ENCODE measurements at places on chromosomes 7 and 10.
A peak's percentile ranks its signal among the peaks of the same experiment; 100 is the strongest.

DNA sequence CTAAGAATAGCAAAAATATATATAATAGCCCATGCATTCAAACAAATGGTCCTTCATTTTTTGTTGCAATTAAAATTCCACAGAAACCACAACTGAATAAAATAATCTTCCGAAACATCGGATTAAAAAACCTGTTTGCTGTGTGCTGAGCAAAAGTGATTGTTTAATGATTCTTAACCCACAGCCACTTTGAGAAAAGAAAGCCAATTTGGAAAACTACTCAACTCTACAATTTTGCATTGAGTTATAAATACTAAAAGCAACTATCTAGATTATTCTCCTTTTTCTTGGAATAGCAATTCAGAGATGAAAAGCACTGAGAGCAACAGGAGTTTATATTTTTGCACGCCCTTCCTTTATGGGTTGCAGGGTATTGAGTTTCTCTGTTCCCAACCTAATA, 8.0 kb downstream of the ADRB1 start:
- DNase-seq, result no peak

- peak; percentile 70 for DNase-seq
Observed at GRCh38 chr7:34107276-34107675, 201.9 kb downstream of the BMPER start.

GRCh38 chr7:118734541-118734940, 510.0 kb downstream of the ANKRD7 start:
- DNase-seq, result no peak

GRCh38 chr10:68023292-68023691, 51.8 kb downstream of the HERC4 start:
- DNase-seq, result no peak

DNA sequence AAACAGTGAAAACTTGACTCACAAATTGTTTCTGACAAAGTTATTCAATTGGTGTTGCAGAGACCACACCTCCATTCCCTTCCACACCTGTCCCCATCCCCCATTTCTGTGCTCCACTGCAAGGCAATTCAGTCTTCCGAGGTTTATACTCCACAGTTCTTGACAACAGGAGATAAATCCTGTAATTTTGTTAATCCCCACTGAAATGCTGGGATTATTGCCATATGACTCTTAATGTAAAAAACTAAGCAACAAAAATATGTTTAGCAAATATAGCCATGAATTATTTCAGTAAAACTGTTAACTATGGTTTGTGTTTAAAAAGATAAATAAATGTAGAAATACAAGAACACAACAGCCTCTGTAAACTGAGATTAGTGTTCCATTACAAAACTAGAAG, 170.1 kb upstream of the SEMA3D start:
- DNase-seq, result no peak

- peak; percentile 70 for DNase-seq
Observed at GRCh38 chr10:13346283-13347042, 1.6 kb downstream of the SEPHS1 start.

GRCh38 chr10:58140691-58141347, 126.9 kb downstream of the IPMK start:
- no peak for DNase-seq

DNA sequence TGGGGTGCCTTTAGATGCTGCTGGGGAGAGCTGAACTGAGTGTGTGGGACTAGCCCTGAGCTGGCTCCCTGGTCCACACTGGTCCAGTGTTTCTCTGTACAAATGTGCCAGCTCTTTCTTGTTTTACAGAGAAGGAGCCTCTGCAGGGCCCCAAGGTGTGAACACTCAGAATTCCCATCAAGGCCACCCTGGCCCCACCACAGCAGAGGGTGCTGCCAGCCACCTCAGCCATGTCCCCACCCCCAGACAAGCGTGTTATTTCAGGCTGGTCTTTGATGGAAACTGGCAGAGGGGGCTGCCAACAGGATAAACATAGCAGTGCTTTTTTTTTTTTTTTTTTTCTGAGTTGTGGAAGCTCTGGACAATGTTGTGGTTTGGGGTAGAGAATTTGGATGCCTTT, 68.5 kb upstream of the LRRC18 start:
- peak; percentile 9 for DNase-seq

DNA sequence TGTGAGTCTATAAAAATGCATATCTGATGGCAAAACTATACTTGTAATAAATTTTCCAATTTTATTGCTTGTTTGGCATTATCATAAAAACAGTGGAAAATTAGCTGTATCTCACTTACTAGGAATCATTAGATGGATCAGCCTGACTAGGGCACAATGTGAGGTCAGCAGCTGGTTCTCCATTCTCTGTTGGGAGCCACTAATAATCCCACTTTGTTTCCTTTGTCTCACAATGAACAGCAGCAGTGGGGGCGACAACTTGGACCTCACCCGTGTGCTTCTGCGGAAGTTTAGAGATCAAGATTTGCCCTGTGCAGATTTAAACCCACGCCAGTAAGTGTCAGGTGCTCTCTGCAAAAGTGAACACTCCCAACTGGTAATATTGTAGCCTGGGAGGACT, 295.5 kb downstream of the ABCA13 start:
- DNase-seq, result no peak

DNA sequence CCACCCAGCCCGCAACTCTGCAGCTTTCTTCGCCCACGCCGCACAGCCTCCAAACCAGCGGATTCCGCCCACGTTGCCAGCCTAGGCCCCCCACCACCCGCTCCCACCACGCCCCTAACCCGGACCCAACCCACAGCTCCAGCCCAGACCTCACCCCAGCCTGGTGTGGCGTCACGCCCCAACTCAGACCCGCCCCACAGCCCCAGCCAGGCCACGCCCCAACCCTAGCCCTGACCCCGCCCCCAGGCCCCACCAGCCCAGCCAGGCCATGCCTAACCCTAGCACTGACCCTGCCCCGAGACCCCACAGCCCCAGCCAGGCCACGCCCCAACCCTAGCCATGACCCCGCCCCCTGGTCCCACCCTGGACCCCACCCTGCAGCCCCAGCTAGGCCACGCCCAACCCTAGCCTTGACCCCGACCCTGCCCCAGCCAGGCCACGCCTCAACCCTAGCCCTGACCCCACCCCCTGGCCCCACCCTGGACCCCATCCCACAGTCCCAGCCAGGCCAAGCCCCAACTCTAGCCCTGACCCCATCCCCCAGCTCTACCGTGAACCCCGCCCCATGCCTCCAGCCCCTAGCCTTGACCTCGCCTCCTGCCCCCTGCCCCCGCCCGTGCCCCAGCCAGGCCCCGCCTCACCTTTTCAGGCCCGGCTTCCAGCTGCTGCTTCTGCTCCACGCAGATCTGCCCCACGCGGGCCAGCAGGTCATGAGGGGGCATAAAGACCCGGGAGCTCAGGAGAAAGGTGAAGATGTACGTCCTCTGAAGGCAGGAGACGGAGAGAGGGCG, 64.0 kb downstream of the RASGEF1A start:
- DNase-seq, result no peak

- DNase-seq, result no peak
Observed at GRCh38 chr7:117118579-117119180, 165.4 kb downstream of the ST7 start.

- DNase-seq, result no peak
Observed at GRCh38 chr7:41809116-41809515, 106.2 kb upstream of the INHBA start.

- DNase-seq, result peak; percentile 71
Observed at GRCh38 chr10:28975891-28976531, 298.7 kb downstream of the BAMBI start.
